ENCODE measurements at places on chromosomes 5 and 9.

DNA sequence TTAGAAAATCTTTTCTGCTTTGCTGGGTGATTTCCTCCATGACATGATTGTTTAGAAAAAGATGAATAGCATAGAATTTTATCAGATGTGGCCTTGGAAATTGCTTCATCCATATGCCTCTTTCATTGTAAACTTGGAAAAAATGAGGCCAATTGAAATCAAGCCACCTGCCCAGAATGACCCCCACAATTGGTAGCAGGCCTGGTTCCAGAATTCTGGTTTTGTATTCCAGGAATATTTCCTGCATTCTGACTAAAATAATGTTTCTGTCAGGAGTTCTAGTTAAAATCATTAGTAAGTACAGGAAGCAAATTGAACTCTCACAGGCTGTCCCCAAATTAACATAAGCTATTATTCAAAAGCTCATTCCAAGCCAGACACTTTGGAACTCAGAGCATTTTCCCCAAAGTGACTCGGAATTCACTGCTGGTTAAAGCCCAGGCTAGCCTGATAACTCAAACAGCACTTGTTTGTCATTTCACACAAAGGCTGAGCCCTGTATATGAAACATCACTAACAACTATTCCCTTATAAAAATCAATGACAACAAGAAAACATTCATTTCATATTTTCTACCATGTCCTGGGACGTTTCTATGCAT lies 75.1 kb upstream of the ADCY2 start:
- DNase-seq: no peak

DNA sequence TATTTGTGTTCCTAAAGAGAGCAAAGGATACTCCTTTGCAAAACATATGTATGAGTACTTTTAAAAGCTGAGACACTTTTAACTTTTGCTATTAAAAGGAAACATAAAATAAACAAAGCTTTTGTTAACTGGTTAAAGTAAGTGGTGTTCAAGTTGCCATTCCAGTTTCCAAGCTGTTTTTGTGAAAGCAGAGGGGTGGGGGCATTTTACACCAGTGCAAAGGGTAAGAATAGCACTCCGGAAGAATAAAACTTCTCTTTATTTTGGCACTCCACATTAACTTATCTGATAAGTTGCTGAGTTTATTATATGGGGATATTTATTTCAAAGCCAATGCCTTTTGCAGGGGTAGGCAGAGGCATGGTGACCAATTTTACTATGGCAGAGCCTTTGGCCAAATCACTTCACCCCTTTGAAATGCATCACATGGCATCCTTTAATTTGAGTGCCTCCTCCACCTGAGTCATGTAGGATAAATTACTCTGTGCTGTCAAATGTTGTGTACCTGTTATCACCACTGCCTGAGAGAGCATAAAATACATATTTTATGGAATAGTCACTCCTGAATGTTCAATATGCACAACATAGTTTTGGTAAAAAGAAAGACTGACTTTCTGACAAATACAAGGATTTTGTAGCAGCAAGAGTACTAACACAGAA lies 62.9 kb downstream of the MLLT3 start:
- no peak for DNase-seq

DNA sequence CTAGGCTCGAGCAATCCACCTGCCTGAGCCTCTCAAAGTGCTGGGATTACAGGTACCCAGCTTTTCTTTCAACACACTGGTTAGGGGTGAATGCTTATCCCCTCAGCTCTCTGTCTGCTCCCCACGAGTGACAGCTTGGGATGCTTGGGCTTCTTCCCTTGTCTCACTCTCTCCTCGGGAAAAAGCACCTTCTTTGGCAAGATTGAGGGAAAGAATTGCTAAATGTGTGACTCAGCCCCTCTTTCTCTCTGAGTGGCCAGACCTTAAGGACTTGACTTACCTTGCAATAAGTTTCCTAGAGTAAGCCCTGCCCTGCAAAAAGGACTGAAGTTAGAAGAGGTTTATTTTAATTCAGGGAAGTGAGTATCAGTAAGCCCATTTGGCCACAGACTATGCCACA lies 68.1 kb upstream of the ERBIN start:
- no peak for DNase-seq

GRCh38 chr5:13993926-13994325 lies 49.4 kb upstream of the DNAH5 start:
- no peak for DNase-seq

DNA sequence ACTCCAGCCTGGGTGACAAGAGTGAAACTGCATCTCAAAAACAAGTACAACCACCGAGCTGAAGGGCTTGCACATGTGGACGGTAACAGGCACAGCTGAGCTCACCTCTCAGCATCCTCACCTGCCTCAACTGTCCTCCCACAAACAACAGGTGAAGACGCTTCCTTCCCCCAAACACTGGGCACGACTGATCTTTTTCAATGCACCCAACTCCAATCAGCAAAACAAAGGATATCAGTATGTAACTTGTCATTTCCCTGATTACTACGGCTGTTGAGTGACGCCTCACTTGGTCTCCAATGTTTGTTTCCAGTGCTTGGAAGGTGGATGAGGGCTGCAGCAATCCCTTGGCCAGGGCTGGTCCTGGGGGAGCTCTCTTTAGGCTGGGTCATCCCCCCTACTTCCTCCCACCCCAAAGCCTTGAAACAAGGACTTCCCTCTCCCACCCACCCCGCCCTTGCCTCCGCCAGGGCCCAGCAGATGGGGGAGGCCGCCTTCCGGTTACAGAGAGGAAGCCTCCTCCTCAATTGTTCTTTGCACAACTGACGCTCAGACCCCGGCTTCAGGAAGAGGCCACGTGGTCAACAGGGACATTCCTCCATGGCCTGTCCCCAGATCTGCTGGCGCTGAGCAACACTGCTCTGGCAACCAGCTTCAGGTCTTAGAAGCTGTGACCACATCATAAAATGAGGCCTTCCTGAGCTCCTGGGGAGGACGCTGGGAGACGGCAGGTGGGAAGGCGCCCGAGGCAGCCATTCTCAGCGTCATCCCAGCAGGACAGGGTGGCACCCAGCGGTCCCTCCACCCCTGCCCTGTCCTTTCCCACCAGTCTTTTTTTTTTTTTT lies 5.9 kb downstream of the FAM78A start:
- DNase-seq: no peak

- no peak for DNase-seq
These were observed 431 bp downstream of the TMOD1 start for GRCh38 chr9:97501972-97502221.
